ENCODE measurements at places on chromosomes 5 and 9.

- no peak for DNase-seq
These were observed 194.8 kb downstream of the AUH start for GRCh38 chr9:91166796-91167366.

- DNase-seq: no peak
These were observed 36.1 kb downstream of the SLC22A5 start for GRCh38 chr5:132405646-132406045.

GRCh38 chr9:83209188-83209731 is 146.3 kb upstream of the RASEF start:
- no peak for DNase-seq

DNA sequence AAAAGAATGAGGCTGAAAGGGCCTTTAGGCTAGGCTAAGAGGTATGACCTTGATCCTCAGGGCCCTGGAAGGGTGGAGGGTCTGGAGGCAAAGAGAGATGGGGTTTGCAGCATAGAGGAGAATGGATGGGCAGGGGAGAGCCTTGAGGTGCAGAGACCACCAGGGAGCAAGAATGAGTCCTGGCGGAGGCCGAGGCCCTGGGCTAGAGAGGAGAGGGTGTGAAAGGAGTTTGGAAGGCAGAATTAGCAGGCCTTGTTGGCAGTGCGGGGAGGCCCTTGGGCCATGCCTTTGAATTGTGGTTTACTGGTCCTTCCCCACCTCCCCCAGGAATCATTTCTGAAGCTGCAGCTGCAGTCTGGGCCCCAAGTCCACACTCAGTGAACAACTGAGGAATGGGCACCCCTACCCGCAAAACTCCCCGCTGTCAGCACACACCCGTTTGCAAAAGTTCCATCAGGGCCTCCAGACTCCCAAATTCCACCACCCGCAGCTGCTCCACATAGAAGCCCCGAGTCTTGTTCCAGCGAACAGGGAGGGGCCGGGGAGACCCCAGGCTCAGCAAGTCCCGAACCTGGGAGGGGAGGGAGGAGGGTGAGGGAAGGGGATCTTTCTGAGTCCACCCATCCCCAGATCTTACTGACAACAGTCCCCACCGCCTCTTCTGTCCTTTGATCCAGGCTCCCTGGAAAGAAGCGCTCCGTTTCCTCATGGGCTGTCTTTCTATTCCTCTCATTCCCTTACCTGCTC is 2.1 kb downstream of the KIF12 start:
- DNase-seq: no peak

- no peak for DNase-seq
These were observed 103.8 kb upstream of the LIFR start for GRCh38 chr5:38660194-38660668.

GRCh38 chr9:90909225-90909624 is 107.6 kb downstream of the SYK start:
- DNase-seq: no peak

GRCh38 chr5:4659851-4660250 is 480.3 kb upstream of the ADAMTS16 start:
- DNase-seq: no peak

- no peak for DNase-seq
These were observed 3.8 kb upstream of the TOR4A start for GRCh38 chr9:137273611-137274320.

DNA sequence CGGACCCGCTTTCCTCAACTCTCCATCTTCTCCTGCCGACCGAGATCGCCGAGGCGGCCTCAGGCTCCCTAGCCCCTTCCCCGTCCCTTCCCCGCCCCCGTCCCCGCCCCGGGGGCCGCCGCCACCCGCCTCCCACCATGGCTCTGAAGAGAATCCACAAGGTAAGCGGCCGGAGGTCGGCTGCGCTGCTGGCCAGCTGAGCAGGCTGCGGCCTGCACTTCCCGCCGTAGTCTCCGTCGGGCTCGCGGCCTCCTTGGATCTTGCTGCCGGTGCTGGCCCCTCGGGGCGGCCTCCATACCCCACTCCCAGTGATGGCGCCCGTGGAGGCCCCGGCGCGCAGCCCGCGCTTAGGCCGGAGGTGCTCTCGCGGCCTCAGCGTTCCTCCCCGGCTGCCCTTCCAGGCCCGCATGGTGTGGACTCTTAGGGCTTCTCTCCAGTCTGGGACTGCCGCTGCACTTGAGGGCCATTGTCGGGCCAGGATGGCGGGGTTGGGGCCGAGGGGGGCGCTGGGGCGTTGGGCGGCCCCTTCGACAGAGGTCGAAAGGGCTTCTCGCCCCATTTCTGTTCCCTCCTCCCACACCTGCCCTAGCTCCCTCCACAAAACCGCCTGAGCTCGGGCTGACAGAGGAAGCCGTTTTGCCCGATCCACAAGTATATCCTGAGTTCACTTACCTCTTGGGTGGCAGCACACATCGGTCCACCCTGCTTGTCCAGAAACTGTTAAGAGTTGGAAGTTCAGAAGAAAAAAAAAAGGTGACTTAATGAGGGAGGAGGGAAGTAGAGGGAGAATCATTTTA is 714 bp downstream of the UBE2D2 start:
- DNase-seq: peak; percentile 57

GRCh38 chr9:97567182-97567893 is 65.8 kb downstream of the TSTD2 start:
- DNase-seq: no peak

GRCh38 chr9:35277628-35278359 is 116.0 kb downstream of the UNC13B start:
- no peak for DNase-seq

- no peak for DNase-seq
These were observed 3.0 kb upstream of the PDLIM4 start for GRCh38 chr5:132254321-132254977.

GRCh38 chr9:34518110-34518616 is 4.6 kb downstream of the ENHO start:
- no peak for DNase-seq

GRCh38 chr9:93122721-93123221 is 11.3 kb downstream of the NINJ1 start:
- DNase-seq: no peak

DNA sequence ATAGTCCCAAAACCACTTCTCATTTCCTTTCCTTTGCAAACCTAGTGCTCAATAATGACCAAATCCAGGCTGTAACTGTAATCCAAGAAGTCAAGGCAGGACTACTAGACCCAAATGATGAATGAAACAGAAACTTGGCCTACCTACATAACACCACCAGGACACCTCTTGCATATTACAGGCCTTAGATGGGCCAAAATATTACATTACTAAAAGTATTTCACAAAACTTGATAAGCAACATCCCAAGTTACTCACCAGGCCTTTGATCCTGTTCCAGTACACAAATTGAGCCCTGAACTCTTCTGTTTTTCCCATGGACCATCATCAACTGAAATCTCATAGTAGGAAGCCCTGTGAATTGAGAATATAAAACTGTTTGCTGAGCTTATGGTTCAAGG is 34.8 kb downstream of the NADK2 start:
- DNase-seq: no peak

- no peak for DNase-seq
These were observed 513.4 kb upstream of the MEF2C start for GRCh38 chr5:89396278-89396954.

DNA sequence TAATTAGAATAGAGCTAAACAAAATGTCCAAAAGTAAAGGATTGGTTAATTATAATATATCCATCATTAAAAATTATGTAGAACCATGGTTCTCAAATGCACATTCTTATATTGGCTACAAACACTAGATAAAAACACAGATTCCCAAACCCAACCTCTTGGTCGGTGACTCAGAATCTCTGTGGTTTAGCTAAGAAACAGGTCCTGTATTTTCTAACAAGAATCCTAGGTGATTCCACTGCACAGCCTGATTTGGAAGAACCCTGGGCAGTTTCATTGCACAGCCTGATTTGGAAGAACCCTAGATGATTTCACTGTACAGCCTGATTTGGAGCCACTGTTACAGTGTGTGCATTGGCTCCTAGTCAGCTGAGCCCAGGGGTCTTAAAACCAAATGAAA is 67.9 kb downstream of the KIAA1958 start:
- DNase-seq: no peak

DNA sequence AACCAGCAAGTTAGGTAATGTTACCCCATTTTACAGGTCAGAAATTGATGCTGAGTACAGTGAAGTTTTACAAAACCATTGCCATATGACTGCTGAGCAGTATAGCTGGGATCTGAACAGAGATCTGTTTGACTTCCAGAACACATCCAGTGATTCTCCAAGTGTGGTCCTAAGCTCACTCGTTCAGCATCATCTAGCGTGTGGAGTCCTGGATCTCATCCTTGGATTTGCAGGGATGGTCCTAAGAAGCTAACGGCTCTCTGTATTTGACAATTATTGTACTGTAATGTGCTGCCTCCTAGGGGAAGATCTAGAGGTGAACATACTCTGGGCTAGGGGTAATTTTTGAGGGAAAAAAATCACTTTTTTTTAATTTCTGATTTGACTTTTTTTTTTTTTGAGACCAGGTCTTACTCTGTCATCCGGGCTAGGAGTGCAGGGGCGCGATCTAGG is 1.4 kb downstream of the SLC26A2 start:
- DNase-seq: peak; percentile 49

DNA sequence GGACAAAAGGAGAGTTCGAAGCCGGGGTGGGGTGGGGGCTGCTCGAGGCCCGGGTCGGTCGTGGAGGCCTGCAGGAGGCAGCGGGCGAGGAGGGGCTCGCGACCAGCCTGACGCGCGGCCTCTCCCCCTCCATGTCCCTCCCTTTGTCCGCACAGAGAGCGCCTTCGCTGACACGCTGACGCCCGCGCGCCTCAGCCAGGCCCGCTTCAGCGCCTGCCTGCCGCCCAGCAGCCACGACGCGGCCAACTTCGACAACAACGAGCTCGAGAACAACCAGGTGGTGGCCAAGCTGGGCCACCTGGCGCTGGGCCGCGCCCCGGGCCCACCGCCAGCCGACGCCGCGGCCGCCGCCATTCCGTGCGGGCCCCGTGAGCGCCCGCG is 42.2 kb downstream of the NEURL1B start:
- no peak for DNase-seq

- DNase-seq: no peak
These were observed 81.5 kb downstream of the DAB2IP start for GRCh38 chr9:121732886-121733285.

DNA sequence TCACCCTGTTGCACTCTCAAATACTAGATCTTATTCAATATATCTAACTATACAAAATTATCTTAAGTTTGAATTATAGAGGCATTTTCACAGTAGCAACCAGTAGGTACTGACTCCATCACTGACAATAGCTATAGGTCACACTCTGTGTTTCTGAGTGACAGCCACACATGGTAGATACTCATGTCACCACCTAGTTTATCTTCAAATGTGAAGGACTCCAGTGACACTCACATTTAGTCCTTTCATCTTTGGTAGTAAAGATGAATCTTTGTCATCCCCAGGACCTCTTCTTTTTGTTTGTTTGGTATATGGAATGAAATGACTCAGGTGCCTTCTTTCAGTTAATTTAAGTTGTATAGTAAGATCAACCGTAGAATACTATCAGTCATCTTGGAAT is 102.5 kb upstream of the DHFR start:
- DNase-seq: no peak

GRCh38 chr9:21741151-21741550 is 61.3 kb upstream of the MTAP start:
- DNase-seq: no peak

GRCh38 chr5:14263699-14264098 is 120.6 kb downstream of the TRIO start:
- DNase-seq: no peak

GRCh38 chr5:58258984-58259684 is 200.8 kb downstream of the PLK2 start:
- no peak for DNase-seq

DNA sequence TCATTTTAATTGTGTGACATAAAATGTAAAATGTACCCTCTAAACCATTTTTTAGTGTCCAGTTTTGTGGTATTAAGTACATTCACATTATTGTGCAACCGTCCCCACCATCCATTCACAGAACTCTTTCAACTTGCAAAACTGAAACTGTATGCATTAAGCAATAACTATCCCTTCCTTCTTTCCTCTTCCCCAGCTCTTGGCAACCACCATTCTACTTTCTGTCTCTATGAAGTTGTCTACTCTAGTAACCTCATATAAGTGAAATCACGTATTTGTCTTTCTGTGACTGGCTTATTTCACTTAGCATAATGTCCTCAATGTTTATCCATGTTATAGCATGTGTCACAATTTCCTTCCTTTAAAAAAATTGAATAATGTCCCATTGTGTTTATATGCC is 142.4 kb downstream of the C9orf152 start:
- DNase-seq: no peak

GRCh38 chr5:95822542-95823181 is at the start of gene GLRX:
GLRX (minus strand) TSS chr5:95822726; CDS start chr5:95822662, 64 bp downstream.
- peak; percentile 84 for DNase-seq

GRCh38 chr5:120134944-120135343 is 329.2 kb upstream of the PRR16 start:
- no peak for DNase-seq

DNA sequence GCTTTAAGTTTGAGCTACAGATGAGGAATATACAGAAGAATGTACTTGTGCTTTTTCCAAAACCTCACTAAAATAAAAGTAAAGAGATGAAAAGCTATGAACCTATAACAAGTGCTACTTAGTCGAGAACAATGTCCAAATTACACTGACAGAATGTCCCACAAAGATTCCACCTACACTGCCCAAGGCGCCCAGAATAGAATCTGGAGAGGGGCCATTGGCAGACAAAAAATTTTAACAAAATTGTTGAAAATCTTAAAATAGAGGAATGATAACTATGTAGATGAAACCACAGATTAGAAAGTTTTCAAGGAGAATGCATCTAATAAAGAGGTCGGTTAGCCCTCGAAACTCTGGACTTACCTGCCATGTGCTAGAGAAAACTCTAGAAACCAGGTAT is 235.3 kb downstream of the CETN3 start:
- DNase-seq: no peak

DNA sequence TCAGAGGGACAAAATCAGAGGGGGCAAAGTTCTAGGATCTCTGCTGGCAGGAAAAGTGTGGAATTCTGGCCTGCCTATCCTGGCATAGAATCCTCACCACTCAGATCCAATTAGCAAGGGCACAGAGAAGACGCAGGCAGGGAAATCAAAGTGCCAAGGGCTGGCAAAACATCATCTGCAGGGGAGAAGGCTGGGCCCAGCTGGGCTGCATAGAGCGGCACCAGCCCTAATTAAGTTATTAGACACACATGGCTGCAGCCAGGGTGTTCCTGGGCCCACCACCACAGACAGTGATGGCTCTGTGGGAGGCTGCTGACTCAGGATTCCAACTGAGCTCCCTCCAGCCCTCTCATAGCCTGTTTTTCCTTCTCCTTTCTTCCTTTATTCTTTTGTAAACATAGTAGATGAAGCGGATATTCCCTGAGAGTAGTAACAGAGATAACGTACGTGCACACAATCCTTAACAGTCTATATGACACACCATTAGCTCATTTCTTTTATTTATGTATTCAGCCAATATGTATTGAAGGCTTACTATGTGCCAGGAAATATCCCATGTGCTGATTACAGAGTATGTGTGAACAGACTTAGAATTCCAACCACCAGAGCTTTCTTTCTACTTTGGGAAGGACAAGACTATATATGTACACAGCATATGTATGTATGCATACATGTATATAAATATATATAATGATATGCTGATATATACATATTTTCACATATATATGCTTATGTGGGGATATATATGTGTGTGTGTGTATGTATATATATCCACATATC is 236.1 kb downstream of the ASTN2 start:
- no peak for DNase-seq

- DNase-seq: no peak
These were observed 456.0 kb downstream of the SEMA5A start for GRCh38 chr5:9089893-9090292.

GRCh38 chr9:115756736-115757135 is 396.9 kb upstream of the PAPPA start:
- DNase-seq: no peak

Data from hematopoietic multipotent progenitor cell treated with erythropoietin and hydrocortisone succinate and interleukin-3 and kit ligand, for 17 days (in vitro differentiated cells).